ENCODE measurements at places on chromosomes 1 and 21.
A peak's percentile ranks its signal among the peaks of the same experiment; 100 is the strongest.

DNA sequence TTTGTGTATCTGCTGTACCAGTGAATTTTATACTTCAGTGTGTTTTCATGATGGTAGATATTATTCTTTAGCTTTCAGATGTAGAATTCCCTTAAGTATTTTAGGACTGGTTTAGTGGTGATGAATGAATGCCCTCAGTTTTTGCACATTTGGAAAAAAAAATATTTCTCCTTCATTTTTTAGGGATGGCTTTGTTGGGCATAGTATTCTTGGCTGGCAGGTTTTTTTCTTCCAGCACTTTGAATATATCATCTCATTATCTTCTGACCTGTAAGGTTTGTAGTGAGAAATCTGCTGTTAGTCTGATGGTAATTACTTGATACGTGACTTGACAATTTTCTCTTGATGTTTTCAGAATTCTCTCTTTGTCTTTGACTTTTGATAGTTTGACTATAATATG is 66.8 kb downstream of the XPR1 start:
- no peak for DNase-seq

GRCh38 chr1:158323866-158324265 is 7.5 kb downstream of the CD1B start:
- no peak for DNase-seq

GRCh38 chr21:17660452-17660851 is 47.8 kb upstream of the BTG3 start:
- DNase-seq, result no peak

DNA sequence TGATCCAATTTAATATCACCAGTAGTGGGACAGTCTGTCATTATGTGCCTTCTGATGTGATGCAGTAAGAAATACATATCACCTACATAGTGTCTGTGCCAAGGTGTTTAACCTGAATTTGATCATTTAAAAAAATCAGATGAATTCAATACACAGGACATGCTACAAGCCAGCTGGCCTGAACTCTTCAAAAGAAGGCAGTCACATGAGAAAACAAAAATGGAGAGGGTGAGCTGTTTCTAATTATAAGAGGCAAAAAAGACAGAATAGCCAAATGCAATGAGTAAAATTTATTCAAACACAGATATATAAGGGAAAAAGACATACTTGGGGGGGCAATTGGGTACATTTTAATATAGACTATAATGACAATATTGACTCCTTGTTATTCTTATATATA is 66.5 kb downstream of the ST3GAL3 start:
- no peak for DNase-seq

GRCh38 chr1:74344387-74344786 is 109.2 kb downstream of the TNNI3K start:
- no peak for DNase-seq

DNA sequence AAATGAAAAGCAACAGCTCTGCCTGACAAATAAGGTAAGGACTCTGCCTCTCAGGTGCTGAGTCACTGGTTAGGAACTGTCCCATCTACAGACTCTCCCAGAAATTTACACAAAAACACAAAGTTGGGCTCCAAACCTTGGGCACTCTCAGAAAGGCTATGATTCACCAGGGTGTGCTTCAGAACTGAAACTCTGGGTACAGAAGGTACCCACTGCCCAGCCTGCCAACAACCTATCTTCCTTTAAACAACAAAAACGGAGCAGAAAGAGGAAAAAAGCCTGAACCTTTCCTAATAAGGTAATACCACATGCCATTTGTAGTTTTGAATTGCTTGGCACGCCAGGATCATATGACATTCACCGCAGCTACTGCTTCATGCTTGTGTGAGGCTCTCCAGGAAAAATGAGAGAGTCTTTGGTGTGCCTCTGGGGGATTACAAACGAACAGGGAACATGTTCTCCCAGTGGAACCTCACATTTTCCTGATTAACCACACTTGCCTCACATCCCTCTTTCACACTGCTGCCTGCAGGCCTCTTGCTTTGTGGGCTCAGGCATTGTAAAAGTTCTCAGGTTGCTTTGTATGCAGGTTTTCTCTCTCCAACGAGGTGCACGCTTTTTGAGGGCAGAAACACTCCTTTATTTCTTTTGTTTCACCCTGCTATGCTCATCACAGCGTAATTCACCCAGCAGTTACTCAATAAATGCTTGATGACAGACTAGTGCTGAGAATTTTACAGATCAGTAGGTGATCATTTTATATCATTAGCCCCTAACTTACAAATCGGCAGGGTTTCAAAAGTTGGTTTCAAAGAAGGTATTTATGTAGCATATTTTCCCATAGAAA is 65.1 kb downstream of the GADD45A start:
- DNase-seq, result no peak

- DNase-seq, result no peak
Measured at GRCh38 chr21:34093083-34093482, 19.7 kb downstream of the MRPS6 start.

GRCh38 chr1:90045853-90046563 is 51.1 kb downstream of the ZNF326 start:
- no peak for DNase-seq

DNA sequence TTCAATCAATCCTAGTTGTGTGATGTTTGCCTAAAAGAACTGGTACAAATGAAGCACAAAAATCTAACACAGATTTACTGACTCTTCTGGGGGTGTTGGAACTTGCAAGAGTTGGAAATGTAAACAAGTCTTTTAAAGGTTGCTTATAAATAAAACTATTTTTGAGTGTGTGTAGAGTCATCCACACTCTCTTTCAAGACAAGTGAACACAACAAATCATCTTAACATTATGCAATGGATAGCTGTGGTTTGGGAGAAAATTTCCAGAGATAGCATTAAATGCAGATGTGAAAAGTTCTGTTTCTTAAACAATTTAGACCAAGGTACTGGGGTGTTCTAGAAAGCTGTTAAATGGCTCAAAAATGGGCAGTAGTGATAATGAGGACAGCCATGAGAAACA is 28.7 kb downstream of the C1orf87 start:
- no peak for DNase-seq

DNA sequence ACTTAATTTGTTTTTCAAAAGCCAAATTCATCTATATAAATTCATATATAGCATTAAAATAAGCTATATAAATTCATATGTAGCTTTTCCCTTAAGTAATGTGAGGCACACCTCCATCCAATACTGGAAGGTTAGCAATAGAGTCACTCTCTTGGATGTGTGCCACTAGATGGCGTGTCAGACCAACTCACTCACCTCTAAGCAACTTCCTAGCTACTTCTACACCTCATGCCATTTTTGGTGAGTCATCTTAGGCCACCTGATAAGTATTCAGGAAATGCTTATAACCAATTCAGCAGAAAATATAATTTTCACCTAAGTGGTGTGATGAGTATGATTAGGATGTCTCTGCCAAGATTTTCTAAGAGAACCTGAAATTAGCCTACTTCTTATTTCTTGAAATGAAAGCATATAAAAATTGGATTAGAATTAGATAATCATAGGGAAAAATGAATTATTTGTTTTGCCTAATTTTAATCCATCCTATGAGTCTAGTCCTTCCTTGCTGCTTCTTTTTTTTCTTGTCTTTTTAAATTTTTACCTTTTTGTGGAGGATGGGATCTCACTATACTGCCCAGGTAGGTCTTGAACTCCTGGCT is 34.4 kb upstream of the TADA1 start:
- DNase-seq, result peak; percentile 49

- no peak for DNase-seq
Measured at GRCh38 chr1:61561666-61562065, 163.3 kb downstream of the TM2D1 start.
